Renal cortex interstitium (tissue), 15 donors: ENCODE measurements at places on chromosomes 1 and 21. TPM values are rescaled to one million over a fixed set of nuclear protein-coding genes. Genes with fewer than 3 reads are reported as not detected.

The LRRC38 gene
- 0.37 TPM for polyA plus RNA-seq

The CD53 gene
- 5.2 TPM for polyA plus RNA-seq

The PLEKHA6 gene
- 48.0 TPM for polyA plus RNA-seq

The LCE1C gene
- polyA plus RNA-seq, result not detected

The HTR6 gene
- 2.4 TPM for polyA plus RNA-seq
